ENCODE measurements at places on chromosomes 7 and 10.

DNA sequence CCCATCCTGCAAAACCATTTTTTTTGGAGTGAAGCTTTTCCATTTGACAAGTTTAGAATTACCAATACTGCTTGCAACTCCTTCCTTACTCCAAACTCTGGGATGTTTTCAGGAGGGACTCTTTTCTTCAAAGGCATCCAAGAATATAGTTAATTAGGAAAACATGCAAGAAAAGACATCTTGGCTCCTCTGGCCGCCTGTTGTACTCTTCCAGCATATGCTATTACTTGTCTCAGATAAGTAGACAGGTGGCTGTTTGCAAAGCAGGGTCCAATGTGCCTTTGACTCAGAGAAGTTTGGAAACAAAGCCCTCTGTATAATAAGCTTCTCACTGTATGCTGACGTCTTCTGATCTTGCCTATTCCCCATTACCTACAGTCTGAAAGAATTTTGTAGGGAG, 746.5 kb downstream of the AUTS2 start:
- DNase-seq: no peak

GRCh38 chr10:109894516-109894915, 28.8 kb downstream of the XPNPEP1 start:
- DNase-seq: no peak

- no peak for DNase-seq
Observed at GRCh38 chr10:72265508-72265907, 8.2 kb upstream of the DDIT4 start.

DNA sequence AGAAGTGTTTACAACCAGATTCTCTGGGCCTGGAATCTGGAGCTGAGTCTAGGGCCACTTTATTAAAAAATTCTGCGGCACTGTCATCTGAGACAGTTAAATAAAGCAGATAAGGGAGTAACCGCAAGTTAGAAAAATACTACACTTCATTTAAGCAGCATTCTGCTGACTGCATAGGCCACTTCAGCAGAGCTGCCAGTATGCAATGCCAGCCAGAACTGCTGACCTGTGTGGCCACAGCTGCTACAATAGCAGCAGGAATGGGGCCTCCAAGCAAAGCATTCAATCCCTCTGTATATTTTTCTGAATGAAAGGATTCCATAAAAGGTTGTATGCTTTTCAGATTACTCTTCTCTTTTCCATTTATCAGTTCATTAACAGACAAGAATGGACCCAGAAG, 136.0 kb downstream of the COL28A1 start:
- DNase-seq: no peak

GRCh38 chr7:101725921-101726320, 91.5 kb upstream of the CUX1 start:
- no peak for DNase-seq

DNA sequence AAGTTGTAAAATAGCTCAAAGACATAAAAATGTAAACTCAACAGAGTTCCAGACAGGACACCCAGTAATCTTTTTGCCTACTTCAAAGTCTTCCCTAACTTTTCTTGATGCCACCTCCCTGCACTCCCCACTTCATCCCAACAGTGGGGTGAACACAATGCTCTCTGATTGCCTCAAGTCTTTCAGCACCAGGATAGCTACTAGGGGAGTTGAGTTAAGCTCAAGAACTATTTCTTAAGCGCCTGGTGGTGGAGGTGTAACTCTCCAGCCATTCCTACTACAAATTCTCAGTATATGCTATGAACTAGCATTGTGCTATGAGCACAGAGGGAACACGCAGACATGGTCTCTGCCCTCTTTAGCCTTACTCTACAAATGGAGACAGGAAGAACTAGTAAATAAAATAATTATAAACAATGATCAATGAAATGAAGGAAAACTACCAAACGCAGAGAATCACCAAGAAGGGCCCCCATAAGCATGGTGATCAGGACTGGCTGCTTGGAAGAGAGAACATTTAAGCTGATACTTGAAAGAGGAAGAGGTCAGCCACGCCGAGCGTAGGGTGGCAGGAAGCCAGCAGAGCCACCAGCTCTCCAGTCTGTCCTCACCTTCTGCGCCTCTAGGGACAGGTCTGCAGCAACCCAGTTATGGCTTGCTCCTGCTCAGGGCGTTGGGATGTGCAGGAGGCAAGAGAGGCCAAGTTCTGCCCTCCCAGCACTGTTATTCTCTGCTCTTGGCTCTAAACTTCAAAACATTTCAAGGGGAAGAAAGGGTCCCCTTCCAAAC, 16.7 kb upstream of the FRA10AC1 start:
- no peak for DNase-seq

DNA sequence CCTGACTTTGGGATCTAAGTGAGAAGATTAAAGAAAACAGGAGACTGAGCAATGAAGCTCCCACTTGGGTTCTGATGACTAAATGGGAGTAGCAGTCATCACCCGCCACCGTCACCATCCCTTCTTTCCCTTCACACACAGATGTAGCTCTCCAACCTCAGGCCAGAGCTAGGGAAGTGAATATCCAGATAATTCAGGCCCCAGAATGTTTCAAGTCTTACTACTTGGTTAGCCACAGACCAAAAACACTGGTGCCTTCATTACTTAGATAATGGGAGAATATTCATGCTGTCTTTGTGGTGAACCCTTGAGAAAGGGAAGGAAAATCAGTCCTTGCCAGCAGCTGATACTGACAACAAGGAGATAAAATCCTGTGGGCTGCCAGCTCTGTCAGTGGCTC, 100.7 kb downstream of the OSBPL3 start:
- DNase-seq: no peak

DNA sequence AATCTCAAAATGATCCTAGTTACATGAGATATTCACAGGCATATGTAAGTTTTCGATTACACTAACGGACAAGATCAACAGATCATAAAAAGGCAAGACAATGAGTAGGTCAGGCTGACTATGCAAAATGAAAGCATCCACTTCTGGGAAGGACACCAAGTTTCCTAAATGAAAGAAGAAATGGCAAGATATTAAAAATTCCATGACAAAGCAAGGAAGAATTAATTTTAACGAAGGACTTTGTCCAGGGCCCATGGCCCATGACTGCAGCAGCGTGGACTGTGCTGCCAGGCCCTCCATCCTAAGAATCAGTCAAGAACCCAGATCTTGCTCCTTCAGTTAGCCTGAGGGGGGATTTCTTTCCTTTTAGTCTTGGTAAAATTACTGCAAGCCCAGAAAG, 182.4 kb upstream of the FRMD4A start:
- no peak for DNase-seq

DNA sequence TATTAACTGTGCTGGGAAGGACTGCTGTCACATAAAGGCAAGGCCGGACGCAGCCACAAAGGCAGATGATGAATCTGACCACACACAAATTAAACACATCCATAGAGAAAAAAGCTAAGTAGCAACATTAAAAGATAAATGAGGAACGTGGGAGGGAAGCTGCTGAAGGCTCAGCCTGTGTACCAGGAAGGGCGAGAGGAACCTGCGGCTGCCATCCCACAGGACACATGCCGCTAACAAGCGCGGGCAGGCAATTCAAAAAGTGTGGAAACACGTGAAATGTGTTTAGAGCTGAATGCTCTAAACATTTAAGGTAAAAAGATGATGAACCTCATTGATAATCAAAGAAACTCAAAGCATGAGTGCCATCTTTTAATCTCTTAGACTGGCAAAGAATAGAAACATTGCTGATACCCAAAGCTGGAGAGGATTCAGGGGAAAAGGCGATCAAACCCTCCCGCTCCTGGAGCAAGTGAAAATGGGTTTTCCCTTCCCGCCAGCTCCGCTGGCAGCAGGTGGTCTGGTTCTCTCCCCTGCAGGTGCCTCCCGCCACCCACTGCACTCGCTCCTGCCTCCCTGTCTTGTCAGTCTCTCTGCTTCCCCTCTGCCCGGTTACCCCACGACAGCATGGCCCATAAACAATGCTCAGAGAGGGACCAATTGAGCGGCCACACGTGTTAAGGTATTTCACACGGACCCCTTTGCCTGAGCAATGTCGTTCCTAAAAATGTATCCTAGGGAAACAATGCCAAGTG, 4.2 kb downstream of the STK32C start:
- DNase-seq: no peak

DNA sequence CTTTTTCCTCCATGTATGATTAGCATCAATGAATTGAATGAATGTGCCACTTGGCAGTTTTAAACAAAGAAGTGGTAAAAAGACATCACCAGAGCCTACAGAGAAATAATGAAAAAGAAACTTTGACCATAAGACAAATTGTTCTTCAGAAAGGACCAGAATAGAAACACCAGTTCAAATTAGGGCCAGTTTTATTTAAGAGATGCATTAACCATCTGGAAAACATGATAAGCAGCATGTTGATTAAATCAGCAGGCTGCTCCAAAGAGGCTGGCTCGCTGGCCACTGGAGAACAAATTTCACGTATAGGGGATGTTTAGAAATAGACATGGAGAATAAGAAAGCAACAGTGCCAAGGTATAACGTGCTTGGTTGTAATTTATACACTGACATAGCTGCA, 242.3 kb upstream of the AOAH start:
- DNase-seq: no peak

DNA sequence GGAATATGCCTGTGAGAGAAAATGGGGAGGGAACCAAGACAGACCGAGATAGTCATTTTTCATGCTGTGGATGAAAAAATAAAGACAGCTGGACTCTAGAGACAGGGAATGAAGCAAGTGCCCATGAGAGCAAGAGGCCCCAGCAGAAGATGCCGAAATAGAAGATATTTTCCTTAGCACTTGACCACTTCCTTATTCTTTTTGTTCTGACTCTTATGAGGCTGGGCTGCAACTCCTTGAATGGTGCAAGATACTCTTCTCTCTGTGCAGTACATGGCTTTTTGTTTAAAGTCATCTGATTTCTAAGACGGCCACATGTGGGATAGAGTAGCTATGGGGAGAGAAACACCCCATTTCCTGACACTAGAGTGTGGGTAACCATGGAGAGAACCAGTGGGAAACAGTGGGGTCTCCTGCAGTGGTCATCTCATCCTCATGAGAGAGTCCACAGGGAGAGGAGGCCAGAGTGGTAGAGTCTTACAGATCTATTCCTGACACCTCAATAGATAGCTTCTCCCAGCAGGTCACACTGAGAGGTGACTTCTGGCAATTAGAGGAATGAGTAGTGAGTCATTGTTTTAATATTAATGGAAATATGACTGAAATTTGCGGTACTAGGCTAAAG, 18.0 kb upstream of the VCL start:
- DNase-seq: no peak

- no peak for DNase-seq
Observed at GRCh38 chr7:128427289-128427891, 17.6 kb upstream of the IMPDH1 start.

GRCh38 chr7:44401692-44402091, 76.3 kb upstream of the CAMK2B start:
- no peak for DNase-seq

DNA sequence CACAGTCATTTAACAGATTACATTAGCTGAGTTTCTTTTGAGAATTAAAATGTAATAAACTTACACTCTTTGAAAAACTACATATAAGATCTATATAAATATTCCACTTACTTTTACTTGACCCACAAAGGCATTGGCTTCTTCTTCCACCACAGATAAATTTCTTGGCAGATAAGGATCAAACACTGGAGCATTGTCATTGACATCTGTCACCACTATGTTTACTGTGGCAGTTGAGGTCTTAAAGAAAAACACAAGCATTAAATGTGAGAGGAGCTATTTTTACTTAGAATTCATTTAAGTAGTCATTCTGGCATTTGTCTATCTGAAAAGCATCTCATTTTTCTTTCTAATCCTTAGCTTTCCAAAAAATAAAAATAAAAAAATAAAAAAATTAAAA, 734.4 kb downstream of the PCDH15 start:
- DNase-seq: no peak

DNA sequence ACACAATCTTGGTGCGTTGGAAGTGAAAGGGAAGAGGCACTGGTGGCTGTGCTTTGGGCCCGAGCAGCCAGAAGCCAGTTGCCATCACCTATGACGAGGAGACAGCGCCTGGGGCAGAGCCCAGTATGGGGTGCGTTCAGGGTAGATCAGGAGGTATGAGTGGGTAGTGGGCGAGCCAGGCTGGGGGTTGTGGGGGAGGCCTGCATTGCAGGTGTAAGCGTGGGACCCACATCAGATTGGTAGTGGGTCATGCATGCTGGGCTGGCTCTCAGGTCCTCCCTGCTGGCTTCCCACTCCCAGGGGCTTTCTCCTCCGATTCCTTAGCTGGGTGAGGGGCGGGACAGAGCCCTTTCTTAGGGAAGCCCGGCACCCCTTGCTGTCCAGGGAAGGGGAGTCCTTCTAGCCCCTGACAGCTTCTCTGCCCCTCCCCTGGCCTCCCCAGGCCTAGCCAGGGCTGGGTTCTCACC, 445 bp upstream of the PVRIG start:
- no peak for DNase-seq

- no peak for DNase-seq
Observed at GRCh38 chr10:102775935-102776669, 32.4 kb downstream of the WBP1L start.

- no peak for DNase-seq
Observed at GRCh38 chr7:87784424-87784823, 91.7 kb downstream of the SLC25A40 start.

DNA sequence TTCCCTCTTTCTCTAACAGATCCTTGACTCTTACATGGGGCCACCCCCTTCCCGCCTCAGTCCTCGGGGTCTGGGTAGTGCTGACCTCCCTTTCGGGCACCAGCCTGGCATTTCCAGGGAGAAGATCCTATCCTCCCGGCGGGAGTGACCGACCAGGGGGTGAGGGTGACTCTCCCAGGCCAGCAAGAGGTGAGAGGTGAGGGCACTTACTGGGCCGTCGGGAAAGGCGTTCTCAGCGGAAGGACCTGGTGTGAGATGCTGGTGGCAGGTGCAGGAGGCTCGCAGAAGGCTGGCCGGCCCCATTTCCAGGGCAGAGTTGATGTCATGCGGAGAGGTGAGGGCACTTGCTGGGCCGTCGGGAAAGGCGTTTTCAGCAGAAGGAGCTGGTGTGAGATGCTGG, 4.2 kb upstream of the FOXL3 start:
- no peak for DNase-seq

DNA sequence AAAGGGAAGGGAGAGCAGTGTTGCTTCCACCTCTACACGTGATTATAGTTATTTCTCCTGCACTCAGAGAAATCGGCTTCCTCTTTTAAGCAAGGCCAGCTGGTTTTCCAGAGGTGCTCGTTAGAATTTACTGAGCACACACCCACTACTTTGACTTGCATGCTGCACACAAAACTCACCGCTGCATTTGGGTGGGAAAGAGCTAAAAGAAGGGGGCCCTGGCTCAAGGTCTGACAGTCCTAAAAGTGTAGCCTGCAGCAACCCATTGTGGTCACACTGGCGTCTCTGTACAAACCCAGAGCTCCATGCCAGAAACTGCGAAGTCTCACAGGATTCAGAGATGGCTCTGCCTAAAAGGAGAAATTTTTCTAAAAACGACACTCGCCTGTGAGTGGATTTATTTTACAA, 133.7 kb downstream of the SLC25A13 start:
- no peak for DNase-seq

GRCh38 chr10:133614830-133615580, 11.6 kb downstream of the FRG2B start:
- DNase-seq: no peak

GRCh38 chr10:71622154-71622526, 97.4 kb downstream of the C10orf105 start:
- DNase-seq: no peak

- no peak for DNase-seq
Observed at GRCh38 chr7:80379034-80379982, 132.6 kb downstream of the GNAT3 start.

GRCh38 chr7:22378199-22378980, 21.4 kb upstream of the RAPGEF5 start:
- DNase-seq: no peak

GRCh38 chr10:132610071-132610701, 72.6 kb downstream of the INPP5A start:
- DNase-seq: no peak

GRCh38 chr7:148556892-148557291, 33.7 kb upstream of the C7orf33 start:
- peak; percentile 10 for DNase-seq

Data from NK-92 treated with Interleukin-12 subunit alpha and Interleukin-12 subunit beta, amount 100 ng/mL, for 24 hours (cell line).